ENCODE measurements at places on chromosomes 11 and 22.

GRCh38 chr11:43830928-43831440, 49.6 kb upstream of the ALKBH3 start:
- peak; percentile 81 for DNase-seq

DNA sequence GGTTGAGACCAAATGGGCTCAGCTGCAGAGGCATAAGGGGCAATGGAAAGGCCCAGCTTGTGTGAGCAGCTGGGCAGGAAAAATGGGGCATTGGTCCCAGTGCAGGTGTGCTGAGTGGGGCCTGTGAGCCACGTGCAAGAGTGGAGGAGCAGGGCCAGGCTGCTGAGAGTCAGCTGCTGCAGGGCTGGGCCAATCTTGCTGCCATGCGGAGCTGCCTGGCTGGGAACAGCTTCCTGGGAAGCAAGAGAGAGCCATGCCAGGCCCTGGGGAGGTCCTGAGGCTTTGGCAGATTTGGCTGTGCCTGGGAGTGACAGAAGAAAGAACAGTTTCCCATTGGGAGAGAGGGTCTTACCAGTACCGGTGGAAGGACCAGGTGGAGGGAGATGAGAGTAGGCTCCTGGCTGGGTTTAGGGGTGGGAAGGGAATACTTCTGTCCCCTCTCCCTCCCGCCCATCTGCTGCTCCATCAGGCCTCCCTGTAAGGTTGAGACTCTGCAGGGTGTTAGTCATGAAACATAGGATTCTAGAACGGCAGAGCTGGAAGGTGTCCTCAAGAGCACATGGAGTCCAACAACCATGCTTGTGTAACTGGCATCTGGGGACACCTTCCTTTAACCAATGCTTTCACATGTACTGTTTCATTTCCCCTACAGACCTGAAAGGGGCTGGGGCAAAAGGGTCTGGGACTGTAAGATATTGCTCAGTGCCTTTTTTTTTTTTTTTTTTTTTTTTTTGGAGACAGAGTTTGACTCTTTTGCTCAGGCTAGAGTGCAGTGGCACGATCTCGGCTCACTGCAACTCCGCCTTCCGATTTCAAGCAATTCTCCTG, 10.4 kb downstream of the SEPTIN3 start:
- no peak for DNase-seq

GRCh38 chr11:121321614-121322243, 29.2 kb downstream of the SC5D start:
- DNase-seq = peak; percentile 62

DNA sequence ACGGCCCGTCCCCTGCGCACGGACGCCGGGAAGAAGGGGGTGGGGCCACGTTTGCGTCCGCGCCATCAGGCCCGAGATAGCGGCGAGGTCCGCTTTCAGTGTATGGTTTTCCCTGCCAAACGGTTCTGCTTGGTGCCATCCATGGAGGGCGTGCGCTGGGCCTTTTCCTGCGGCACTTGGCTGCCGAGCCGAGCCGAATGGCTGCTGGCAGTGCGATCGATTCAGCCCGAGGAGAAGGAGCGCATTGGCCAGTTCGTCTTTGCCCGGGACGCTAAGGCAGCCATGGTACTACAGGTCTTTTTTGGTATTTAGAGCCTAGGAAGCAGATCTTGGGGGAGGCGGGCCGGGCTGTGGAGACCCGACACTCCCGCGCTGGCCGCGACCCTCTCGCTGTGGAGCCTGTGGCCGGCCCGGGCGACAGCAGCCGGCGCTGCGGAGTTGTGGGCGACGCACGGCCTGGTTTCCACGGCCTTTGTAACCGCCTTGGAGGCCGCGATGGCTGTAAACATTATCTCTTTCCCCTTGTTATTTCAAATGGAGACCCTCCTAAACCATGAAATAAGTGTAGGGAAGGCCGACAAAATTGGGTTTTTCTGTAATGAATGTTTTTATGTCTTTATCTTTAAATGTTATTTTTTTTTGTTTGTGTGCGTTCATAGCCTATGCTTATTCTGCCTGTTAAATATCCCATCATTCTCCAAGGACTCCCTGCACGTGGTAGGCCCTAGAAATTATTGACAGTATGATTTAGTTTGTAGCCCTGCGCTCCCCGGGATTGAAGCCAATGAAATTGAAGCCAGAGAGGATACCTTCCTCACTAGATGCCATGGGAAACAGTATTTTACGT, at the start of gene AASDHPPT:
AASDHPPT (plus strand) TSS at position 54 of the 847 bp plus-strand sequence; CDS start at position 103, 49 bp downstream.
- DNase-seq = no peak

- no peak for DNase-seq
Observed at GRCh38 chr11:68854273-68854958, 12.7 kb upstream of the CPT1A start.

DNA sequence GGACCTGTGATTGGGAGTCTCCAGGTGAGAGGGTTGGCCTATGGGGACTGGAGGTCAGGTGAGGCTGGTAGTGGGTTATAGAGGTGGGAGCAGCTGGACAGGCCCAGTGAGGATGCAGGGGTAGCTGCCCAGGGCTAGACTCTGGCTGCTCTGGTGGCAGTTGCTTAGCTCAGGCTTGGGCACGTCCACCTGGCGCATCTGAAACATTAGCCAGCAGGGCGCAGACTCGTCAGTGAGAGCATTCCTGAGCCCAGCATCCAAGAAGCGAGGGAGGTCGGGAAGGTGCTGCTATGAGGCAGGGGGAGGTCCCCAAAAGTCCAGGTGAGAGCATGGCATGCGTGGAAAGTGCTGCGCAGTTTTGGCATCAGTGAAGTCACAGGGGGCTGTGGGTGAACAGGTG, 3.5 kb upstream of the GGT1 start:
- no peak for DNase-seq

DNA sequence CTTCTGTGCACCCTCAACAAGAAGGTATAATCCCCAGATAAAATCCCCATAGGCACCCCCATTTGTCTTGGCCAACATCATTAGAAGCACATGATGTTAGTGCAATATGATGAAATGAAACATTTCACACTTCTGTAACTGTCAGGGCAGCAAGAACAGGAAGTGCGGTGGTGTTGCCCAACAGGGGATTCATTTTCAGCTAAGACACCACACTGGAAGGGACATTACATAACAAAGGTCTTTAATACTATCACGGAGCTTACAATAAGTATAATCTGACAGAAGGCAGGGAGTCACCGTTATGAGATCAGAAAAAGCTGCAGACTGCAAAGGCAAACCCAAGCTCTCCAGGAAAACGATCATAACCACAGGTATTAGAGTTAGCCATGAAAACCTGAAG, 2.0 kb downstream of the OR52W1 start:
- DNase-seq = peak; percentile 55

GRCh38 chr11:95884802-95885201, 39.1 kb downstream of the MTMR2 start:
- DNase-seq = no peak

DNA sequence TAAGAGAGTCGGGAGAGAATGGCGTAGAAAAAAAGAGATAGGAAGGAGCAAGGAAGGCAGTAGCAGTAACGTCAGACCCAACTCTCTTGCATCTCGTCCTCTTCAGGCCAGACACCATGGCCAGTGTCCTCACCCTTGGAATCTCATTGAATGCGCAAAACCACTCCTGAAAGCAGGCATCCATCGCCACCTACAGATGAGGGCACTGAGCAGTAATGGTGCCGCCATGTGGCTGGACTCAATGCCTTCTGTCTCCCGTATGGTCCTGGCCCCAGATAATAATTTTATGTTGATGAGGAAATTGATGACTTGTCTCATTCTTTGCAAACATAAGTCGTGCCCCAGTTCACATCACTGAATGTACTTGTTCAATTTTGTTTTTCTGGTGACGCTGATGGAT, 17.8 kb upstream of the ALX4 start:
- DNase-seq = no peak

- DNase-seq = no peak
Observed at GRCh38 chr11:87259736-87260135, 222.0 kb downstream of the TMEM135 start.

- DNase-seq = no peak
Observed at GRCh38 chr11:68838572-68838964, 3.1 kb downstream of the CPT1A start.

GRCh38 chr11:120040151-120040840, 97.6 kb downstream of the TRIM29 start:
- DNase-seq = no peak

DNA sequence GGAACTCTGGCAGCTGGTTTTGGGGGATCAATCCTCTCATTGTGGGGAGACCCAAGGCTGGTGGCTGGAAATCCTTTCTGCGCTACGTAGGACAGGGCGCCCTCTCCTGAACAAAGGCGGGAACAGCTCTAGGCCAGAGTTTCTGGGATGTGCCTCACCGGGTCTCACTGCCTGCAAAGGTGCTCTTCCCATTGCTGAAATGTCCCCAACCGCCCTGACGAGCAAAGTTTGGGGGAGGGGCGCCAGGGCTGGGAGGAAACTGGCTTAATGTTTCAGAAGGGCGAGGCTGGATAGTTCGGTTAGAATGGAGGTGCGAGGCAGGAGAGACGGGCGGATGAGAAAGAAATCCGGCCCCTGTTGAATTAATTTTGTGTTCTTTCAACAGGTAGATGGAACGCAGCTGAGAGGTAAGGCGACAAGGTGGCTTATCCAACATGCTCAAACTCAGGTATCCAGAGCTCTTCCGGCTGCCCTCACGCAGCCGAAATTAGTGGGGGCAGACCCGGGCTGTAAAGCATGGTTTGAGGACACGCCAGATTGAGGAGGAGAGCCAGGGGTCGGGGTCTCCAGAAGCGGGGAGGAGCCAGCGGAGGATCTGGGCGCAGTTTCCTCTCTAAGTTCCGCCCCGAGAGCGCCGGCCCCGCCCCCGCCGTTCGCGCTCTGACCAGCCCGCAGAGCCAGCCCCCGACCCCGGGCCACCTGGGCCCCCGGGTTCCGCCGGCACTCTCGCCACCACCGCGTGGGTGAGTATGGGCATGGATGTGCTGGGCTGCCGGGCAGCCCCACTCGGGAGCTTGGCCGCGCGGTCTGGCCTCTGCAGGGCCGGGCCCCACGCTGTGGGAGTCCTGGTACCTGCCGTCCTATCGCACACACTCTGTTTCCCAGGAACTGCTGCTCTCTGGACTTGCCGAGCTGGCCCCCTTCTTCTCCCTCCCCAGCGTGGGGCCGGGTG, at the start of gene PGAP2:
PGAP2 (plus strand) TSS at position 652 of the 952 bp plus-strand sequence. CDS start 2,700 bp downstream, outside the sequence.
- no peak for DNase-seq

Measured in bone marrow (tissue), 2 donors.